ENCODE measurements at places on chromosomes 13 and 19.

GRCh38 chr13:67131393-67131792 is 98.7 kb downstream of the PCDH9 start:
- H3K4me3 ChIP-seq: no peak overlapping the region
- H3K27ac ChIP-seq: no peak overlapping the region
- H3K4me1 ChIP-seq: no peaks in the 10 kb centered on the region
- H3K27me3 ChIP-seq: no peaks in the 10 kb centered on the region
- DNase-seq: no peak
- H3K36me3 ChIP-seq: no peaks in the 10 kb centered on the region

DNA sequence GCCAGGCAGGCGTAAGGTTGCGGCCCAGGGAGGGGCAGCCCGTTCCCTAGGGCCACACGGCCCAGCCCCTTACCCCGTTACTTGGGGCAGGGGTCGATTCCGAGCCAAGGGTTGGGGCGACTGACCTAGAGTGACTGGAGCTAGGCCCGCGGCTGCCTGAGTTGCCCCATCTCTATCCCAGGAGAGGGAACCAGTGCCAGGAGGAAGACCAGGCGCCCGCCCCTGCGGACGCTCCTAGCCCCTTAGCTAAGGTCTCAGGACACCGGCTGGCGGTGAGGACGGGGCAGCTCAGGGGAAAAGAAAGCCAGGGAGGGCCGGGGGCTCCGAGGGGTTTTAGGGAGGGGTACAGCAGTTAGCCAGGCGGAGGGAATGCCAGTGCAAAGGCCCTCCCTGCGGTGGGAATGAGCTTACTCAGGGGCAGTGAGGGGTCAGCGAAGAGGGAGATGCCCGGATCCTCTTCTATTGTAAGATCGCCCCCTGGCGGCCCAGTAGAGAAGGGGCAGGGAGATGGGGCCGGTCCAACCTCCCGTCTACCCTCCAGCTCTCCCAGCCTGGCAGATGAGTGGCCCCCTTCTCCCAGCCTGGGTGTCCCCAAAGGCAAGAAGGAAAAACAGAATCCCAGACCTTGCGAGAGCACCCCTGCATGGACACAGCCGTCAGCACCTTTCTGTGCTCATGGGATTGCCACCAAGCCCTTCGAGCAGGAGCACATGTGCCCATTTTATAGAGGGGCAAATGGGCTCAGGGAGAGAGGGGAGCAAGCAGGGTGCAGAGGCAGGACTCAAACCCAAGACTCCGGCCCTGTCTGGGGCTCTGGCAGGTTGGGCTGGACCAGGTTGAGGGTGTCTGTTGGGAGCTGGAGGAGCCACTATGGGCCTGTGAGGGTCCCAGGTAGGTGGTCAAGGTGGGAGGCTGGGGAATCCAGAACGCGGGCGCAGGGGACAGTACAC is 16.3 kb downstream of the CILP2 start:
- no peak for DNase-seq
- H3K27ac ChIP-seq: no peak overlapping the region
- H3K4me3 ChIP-seq: no peak overlapping the region
- H3K36me3 ChIP-seq: no peaks in the 10 kb centered on the region
- H3K4me1 ChIP-seq: no peaks in the 10 kb centered on the region
- no peaks in the 10 kb centered on the region for H3K27me3 ChIP-seq

GRCh38 chr13:109126891-109127641 is 497.7 kb downstream of the MYO16 start:
- H3K27me3 ChIP-seq: peaks cover 7% of the 10 kb centered on the region
- no peaks in the 10 kb centered on the region for H3K4me1 ChIP-seq
- H3K4me3 ChIP-seq: no peak overlapping the region
- H3K36me3 ChIP-seq: no peaks in the 10 kb centered on the region
- no peak for DNase-seq
- no peak overlapping the region for H3K27ac ChIP-seq

DNA sequence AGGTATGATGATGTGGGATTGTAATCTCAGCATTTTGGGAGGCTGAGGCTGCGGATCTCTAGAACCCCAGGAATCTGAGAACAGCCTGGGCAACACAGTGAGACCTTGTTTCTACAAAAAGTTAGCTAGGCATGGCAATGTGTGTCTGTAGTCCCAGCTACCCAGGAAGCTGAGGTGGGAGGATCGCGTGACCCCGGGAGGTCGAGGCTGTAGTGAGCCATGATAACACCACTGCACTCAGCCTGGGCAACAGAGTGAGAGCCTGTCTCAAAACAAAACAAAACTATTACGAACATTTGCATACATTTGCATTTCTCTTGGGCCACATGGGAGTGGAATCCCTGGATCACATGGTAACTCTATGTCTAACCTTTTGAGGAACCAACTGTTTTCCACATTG is 1.6 kb downstream of the C19orf44 start:
- DNase-seq: no peak
- no peak overlapping the region for H3K27ac ChIP-seq
- peaks cover 6% of the 10 kb centered on the region for H3K36me3 ChIP-seq
- H3K4me3 ChIP-seq: peak overlapping the region; percentile 92

GRCh38 chr13:42110410-42111155 is 62.1 kb downstream of the DGKH start:
- H3K4me3 ChIP-seq: no peak overlapping the region
- H3K27ac ChIP-seq: no peak overlapping the region
- no peak for DNase-seq
- H3K36me3 ChIP-seq: no peaks in the 10 kb centered on the region

- H3K27ac ChIP-seq: no peak overlapping the region
- no peaks in the 10 kb centered on the region for H3K4me1 ChIP-seq
- no peak for DNase-seq
- no peak overlapping the region for H3K4me3 ChIP-seq
- no peaks in the 10 kb centered on the region for H3K36me3 ChIP-seq
- no peaks in the 10 kb centered on the region for H3K27me3 ChIP-seq
Observed at GRCh38 chr19:55046975-55047622, 9.0 kb upstream of the GP6 start.

DNA sequence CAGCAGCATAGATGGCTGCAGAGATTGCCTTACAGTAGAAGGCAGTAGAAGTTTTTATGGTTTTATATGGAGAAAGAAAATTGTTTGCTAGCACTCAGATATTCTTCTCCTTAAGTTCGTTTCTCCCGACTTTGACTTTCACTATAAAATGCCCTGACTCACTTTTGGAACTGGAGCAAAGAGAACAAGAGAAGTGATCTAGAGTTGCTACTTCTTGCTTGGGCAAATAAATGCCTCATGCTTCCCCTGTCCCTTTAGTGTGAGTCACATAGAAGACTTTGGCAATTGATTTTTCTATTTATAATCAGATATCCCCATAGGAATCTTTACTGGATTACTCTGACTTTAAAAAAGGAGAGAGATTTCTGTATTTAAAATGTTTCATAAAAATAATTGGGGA is 46.9 kb downstream of the ITGBL1 start:
- no peaks in the 10 kb centered on the region for H3K36me3 ChIP-seq
- no peak overlapping the region for H3K27ac ChIP-seq
- no peak overlapping the region for H3K4me3 ChIP-seq
- H3K27me3 ChIP-seq: no peaks in the 10 kb centered on the region

- no peak for DNase-seq
- H3K36me3 ChIP-seq: no peaks in the 10 kb centered on the region
- H3K27ac ChIP-seq: no peak overlapping the region
- peak overlapping the region; percentile 53 for H3K4me3 ChIP-seq
- H3K4me1 ChIP-seq: peaks cover 4% of the 10 kb centered on the region
Observed at GRCh38 chr19:50717026-50717723, 2.4 kb downstream of the SHANK1 start.

DNA sequence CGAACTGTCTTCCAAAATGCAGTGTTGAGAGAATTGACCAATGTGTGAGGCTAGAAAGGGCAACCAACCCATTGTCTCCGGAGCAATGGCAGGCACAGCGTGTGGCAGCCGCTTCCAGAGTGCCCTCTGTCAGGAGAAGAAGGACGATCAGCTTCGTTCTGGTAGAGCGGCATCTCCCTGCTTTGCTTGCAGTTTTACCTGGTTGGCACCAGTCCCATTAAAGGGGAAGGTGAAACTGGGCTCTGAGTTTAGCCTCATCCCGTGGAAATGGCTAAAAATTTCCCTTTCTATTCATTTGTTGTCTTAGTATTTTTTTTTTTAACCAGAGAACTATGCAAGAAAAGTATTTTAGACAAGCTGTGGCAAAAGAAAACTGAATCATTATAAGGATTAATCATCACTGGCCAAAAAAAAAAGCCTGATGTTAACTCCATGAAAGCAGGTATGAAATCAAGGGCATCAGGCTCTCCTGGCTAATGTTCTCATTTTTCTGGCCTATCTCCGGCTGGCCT is 81.5 kb upstream of the SLC7A1 start:
- no peak for DNase-seq
- H3K27ac ChIP-seq: no peak overlapping the region
- H3K4me3 ChIP-seq: no peak overlapping the region
- H3K36me3 ChIP-seq: no peaks in the 10 kb centered on the region
- H3K27me3 ChIP-seq: peaks cover 6% of the 10 kb centered on the region

DNA sequence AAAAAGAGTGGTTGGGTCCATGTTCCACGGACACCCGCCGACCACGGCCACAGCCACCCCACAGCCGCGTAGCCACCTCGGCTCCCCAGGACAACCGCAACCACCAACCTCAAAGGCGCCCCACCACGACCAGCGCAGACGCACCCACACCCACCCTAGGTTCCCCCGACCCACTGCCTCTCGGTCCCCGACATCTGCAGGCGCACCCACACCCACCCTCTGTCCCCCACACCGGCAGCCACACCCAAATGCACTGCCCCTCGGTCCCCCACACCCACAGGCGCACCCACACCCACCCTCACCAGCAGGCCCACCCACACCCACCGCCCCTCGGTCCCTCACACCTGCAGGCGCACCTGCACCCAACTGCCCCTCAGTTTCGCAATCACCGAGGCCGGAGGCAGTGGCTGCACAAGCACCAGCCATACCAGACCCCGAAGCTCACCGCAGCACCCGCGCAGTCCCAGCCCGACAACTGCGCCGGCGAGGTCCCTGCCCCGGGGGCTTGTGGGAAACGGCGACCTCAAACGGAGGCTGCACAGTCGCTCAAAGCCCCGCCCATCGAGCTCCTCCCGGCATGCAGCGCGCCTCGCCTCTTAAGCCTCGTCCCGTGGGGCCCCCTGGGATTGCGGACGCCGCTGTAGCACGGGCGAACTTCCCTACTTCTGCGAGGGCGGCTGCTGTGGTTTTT is 18.3 kb downstream of the ZNF77 start:
- H3K4me1 ChIP-seq: no peaks in the 10 kb centered on the region
- H3K27ac ChIP-seq: no peak overlapping the region
- peaks cover 26% of the 10 kb centered on the region for H3K36me3 ChIP-seq
- no peak for DNase-seq
- no peak overlapping the region for H3K4me3 ChIP-seq

DNA sequence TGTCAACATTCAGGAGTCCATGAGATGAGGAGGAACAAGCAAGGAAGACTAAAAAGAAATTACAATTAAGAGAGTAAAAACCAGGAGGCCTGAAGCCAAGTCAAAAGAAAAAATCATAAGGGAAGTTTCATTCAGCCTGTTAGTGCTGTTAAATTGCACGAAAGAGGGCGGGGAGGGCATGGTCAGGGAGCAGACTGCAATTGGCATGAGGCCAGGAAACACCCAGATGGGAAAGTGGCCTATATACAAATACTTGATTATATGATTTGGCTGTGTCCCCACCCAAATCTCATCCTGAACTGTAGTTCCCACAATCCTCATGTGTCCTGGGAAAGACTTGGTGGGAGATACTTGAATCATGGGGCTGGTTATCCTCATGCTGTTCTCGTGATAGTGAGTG is 43.9 kb downstream of the TNFSF13B start:
- H3K36me3 ChIP-seq: peaks cover 4% of the 10 kb centered on the region
- no peak overlapping the region for H3K4me3 ChIP-seq
- no peaks in the 10 kb centered on the region for H3K27me3 ChIP-seq
- H3K4me1 ChIP-seq: no peaks in the 10 kb centered on the region

GRCh38 chr19:36152019-36152351 is 262 bp downstream of the COX7A1 start:
- peaks cover 15% of the 10 kb centered on the region for H3K4me1 ChIP-seq
- H3K27me3 ChIP-seq: no peaks in the 10 kb centered on the region
- no peak for DNase-seq

GRCh38 chr19:56966225-56966696 is 125.7 kb upstream of the PEG3 start:
- H3K4me1 ChIP-seq: no peaks in the 10 kb centered on the region
- H3K27ac ChIP-seq: no peak overlapping the region

DNA sequence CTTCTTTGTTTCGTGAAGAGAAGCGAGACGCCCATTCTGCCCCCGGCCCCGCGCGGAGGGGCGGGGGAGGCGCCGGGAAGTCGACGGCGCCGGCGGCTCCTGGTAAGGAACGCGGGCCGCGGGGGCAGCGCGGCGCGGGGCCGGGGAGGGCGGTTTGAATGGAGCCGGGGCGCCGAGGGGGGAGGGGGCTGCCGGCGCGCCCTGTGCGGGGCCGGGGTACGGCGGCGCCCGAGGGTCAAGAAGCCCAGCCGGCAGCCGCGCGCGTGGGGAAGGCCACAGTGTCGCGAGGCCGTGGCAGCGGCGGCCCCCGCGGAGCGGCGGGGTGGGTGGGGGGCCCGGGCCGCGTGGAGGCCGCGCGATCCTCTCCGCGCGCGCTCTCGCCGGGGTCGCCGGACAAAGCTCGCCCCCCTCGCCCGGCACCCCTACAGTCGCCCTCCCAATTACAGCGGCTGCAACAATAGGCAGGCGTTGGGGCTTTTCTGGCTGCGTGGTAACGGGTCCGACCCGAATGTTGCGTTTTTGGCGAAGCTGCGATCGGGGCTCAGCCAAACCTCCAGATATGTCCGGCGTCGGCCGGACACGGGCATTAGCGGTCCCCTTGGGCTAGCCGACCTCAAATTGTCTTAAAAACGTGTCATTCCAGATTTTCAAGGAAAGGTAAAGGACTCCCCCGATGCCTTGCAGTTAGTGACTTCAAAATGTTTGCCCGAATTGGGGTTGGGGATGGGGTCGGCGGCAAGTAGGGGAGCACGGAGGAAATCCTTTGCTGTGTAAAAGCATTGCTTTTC is 437 bp downstream of the SMARCA4 start:
- H3K27me3 ChIP-seq: no peaks in the 10 kb centered on the region
- peak overlapping the region; percentile 97 for H3K27ac ChIP-seq
- peak overlapping the region; percentile 89 for H3K4me3 ChIP-seq
- peaks cover 6% of the 10 kb centered on the region for H3K36me3 ChIP-seq

DNA sequence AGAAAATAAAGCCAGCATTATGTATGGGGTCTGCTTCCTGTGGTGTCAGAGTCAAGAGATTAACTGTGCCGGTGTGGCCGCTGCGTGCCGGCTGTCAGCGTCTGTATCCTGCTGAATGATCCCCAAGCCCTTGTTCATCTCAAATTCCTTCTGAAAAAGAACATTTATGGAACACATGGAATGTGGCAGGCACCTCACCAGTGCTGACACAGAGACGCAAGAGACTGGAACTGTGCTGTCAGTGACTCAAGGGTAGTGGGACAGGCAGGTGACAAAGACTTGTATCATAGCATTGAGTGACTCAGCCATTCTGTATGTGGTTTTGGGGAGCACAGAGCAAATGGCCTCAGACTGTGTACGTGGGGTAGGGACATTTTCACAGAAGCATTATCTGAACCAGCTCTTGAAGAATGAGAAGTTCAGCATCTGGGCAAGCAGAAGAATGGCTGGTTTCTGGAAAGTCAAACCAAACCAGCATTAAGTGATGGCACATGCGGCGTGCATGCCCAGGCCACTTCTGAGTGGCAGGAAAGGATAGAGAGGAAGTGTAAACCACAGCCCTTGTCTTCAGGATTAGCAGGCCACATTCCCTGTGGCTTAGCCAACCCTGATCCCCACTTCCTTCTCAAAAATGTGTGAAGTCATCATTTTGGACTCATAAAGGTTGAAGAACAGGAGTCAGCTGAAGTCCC is 54.0 kb upstream of the IRS2 start:
- no peak overlapping the region for H3K27ac ChIP-seq
- H3K4me1 ChIP-seq: peaks cover 22% of the 10 kb centered on the region
- no peaks in the 10 kb centered on the region for H3K27me3 ChIP-seq
- DNase-seq: no peak
- H3K36me3 ChIP-seq: no peaks in the 10 kb centered on the region
- H3K4me3 ChIP-seq: no peak overlapping the region

Measured in progenitor cell of endocrine pancreas (in vitro differentiated cells).